ENCODE measurements at places on chromosomes 16 and 17.

DNA sequence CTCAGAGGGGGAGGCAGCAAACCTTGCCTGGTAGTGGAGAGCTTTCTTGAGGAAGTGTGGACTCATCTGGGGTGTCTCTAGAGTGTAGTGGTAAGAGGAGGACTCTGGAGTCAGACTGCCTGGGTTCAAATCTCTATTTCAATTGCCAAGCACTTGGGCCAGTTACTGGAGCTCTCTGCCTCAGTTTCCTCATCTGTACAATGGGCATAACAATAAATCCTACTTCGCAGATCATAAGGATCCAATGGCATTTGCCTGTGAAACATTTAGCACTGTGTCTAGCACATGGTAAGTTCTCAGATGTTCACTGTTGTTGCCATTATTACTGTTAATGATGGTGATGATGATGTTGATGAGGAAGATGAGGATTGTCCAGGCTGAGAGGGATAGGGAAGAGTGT lies 23.6 kb upstream of the WFDC1 start:
- DNase-seq = no peak

DNA sequence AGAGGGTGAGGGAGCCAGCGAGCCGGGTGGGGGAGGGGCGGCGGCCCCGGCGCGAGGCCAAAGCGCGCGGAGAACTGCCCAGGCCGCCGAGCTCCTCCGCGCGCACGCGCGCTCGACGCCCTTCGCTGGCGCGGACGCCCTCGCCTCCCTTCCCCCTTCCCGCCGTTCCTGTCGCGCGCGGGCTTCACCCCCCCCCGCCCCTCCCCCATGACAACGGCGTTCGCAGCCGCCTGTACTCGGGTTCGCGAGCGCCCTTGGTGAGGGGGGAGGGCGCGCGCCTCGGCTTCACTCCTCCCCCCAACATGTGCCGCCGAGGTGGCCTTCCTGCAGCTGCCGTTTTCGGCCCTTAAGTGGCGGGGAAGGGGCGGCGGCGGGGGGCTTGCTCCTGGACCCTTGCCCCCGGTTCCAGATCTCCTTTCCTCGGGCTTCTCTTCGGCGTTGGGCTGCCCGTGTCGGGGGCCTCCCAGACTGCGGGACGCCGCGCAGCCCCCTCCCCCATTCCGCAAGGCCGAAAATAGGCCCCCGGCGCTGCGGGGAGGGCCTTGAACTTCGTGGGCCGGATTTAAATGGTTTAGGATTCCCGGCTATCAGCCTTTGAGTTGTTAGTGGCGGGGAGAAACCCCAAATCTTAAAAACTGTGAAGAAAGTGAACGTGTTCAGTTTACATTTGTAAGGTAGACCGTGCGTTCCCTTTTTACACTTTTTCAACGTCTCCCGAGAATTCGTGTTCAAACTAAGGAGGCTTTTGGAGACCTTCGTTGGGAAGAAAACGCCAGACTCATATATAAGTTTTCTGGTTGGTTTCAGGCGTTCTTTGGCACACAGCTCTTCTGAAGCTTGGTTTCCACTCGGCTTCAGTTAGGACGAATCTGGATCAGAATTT lies 653 bp downstream of the SRRM2 start:
- DNase-seq = no peak

GRCh38 chr17:27776882-27777624 lies 23.3 kb downstream of the NOS2 start:
- DNase-seq = no peak

DNA sequence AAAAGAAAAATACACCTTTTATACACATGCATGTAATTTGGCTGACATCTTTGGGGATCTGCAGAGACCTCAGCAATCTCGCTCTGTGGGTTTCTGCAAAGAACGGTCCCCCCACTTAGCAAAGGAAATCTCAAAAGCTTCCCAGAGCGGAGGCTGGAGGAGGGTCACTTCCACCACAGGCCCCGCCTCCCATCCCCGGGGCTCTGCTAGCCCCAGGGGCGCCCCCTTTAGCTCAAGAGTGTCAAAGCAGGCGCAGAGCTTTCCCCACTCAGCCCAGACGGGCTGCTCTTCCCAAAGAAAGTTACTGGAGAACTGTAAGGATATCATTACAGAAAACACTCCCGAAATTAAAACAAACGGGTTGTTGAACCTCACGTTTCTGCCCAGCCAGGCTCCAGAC lies 11.4 kb downstream of the SLC13A5 start:
- DNase-seq = no peak

GRCh38 chr16:11254913-11255736 lies 879 bp downstream of the SOCS1 start:
- peak; percentile 52 for DNase-seq

- no peak for DNase-seq
Measured at GRCh38 chr17:35934760-35935159, 4.2 kb upstream of the RDM1 start.

DNA sequence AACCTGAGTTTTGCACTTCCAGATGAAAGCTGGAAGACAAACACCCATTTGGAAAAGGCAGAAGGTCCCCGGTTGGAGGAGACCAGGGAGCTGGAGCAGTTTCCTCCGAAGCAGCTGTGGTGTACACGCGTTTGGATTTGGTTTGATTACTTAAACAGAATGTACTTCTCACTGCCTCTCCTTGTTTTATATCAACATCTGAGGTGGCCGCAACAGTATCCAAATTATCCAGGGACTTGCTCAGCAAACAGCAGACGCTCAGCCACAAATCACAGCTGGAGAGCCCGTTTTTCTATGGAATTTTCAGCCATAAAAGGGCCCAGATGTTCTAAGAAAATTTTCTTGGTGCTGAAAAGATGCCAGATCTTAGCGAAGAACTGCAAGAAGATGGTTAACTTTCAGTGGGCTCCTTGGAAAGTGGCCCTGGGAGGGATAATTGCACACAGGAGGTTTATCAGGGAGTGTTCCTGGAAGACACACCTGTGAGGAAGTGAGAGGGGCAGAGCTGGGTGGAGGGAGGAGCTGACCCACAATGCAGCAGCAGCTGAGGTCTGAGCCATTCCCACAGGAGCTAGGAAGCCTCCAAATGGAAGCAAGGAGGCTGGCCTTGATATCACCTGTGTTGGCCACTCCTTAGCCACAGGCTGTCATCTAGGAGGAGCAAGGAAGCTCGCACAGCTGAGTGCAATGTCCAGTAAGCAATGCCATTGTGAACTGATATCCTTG lies 28.9 kb upstream of the CDH5 start:
- DNase-seq = no peak

DNA sequence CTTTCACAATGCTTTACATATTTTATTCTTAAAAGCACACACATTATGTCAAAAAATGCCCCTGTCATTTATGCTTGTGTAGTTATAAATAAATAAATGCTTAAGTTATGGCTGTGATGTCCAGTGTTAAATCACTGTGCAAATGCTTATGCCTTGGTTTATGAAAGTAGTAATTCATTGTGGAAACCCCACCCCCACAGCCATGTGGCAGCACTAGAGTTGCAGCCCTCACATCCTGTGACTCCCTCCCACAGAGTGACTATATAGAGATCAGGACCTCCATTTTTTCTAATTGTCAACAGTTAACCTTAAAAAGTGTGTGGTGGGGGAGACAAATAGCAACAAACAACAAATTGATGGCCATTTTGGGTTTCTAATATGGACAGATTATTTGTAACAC lies 2.4 kb downstream of the SKAP1 start:
- peak; percentile 64 for DNase-seq

DNA sequence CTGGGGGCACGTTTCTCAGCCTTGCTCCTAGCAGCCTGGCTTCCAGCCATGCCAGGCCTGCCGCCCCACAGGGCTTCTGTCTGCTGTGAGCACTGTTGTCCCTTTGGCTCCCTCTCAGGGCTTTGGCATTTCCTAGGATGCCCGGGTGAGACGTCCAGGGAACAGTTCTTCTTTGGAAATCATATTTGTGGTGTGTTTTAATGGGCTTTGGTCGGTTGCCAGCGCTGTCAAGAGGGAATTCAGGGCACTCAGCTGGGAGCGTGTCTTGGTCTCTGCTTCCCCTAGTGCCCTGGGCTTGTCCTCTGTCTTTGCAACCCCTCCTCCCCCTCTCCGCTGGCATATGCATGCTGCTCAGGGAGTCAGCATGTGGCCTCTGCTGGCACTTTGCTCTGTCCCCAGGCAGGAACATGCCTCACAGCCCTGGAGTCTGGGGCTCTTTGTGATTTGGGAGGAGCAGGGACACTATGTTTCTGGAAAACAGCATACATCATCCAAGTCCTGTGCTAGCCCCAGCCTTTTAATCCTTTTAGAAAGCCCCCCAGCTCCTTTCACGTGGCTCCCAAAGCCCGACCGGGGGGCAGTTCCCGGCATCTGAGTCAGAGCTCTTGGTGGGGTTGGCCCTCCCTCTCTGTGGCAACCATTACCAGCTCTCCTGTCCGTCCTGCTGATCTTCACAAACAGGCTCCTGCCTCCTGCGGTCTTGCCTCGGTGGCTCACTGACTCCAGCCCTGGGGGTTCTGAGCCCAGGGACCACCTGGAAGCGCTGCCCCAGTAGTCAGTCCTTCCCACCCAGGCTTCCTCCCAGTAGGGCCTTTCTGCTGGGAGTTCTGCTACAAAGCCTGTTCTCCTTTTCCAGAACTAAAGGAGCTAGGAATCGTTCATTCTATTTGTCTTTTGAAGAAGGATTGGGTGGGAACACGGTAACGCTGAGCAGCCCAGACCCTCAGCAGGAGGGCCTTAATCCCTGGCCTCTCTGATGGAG lies 26.7 kb downstream of the SAP30BP start:
- DNase-seq = no peak

DNA sequence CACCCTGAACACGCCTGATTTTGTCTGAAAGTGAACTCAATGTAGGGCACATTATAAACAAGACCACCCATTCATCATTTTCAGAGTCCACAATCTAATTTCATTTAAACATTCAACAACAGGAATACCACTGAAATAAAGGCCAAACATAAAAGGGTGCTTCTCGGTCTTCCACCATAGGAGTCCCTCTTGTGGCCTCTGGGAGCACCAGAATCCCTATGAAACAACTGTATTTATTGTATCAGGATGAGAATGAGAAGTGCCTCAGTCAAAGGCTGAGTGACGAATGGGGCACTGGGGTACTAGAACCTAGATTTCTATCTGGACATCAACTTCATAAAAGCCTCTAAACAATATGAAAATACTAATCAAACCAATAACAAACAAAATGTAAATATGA lies 40.4 kb downstream of the NXPH3 start:
- no peak for DNase-seq

GRCh38 chr17:48505788-48506187 lies 25.0 kb downstream of the HOXB1 start:
- no peak for DNase-seq

- no peak for DNase-seq
Measured at GRCh38 chr17:45190503-45191255, 29.0 kb downstream of the HEXIM2 start.

GRCh38 chr17:50148226-50149090 lies 2.0 kb downstream of the PPP1R9B start:
- DNase-seq = peak; percentile 87

GRCh38 chr16:88064889-88065746 lies 113.9 kb downstream of the BANP start:
- no peak for DNase-seq

GRCh38 chr16:17461951-17462729 lies 8.6 kb downstream of the XYLT1 start:
- DNase-seq = no peak

GRCh38 chr17:27559506-27560481 lies 71.2 kb upstream of the LGALS9 start:
- no peak for DNase-seq

- DNase-seq = no peak
Measured at GRCh38 chr17:27362503-27362902, 68.6 kb downstream of the WSB1 start.

- no peak for DNase-seq
Measured at GRCh38 chr17:41343029-41343428, 7.6 kb downstream of the KRT33A start.

DNA sequence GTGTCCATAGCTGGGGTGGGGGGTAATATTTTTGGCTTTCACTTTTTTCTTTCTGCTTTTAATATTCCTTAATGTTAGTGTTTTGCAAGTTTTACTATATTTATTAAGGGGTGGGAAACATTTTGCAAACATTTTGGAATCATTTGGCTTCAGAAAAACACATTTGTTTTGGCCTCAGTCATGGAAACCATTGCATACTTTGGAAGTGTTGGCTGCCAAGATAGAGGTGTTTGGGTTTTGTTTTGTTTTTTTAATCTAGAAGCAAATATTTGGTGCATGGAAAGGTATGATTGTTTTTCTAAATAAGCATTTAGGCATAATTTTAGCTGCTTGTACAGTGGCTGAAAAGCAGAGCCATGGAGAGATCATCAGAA lies 243.3 kb downstream of the KATNIP start:
- DNase-seq = no peak

DNA sequence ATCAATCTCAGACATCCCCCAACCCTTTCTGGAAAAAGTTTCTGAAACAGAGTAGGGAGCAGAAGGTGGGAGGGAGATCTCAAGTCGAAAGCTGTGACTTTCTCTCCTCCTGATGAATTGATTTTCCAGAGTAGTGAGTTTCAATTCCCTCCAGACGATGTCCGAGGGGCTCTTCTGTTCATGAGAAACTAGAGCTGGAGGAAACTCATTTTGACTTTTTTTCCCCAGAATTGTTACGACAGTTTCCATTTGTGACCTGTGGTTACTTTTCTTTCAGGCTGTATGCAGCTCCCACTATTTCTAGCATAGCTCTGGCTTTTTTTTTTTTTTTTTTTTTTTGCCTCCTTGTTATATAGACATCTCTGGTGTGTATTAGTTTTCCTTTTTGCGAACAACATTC lies 422.1 kb upstream of the SALL1 start:
- no peak for DNase-seq

DNA sequence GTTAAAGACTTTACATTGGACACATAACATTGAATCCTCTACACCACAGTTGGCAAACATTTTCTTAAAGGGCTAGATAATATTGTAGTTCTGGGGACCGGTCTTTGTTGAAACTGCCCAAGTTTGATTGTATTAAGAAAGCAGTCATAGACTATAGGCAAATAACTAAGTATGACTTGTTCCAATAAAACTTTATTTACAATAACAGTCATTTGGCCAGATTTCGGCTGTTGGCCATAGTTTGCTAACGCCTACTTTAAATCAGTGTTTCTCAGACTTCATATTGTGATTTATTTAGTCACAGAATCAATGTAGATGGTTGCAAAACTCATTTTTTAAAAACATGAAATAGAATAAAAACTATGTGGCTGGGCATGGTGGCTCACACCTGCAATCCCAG lies 531.8 kb downstream of the XYLT1 start:
- DNase-seq = no peak

Measured in stimulated activated CD8-positive, alpha-beta memory T cell treated with anti-CD3 and anti-CD28 coated beads, Interleukin-7, amount 100 ng/mL, for 4 hours (primary cell).